ENCODE measurements at places on chromosomes 7 and 10. TPM values are rescaled to one million over a fixed set of nuclear protein-coding genes. Genes with fewer than 3 reads are reported as not detected.

Gene ENTPD1
- 32.2 TPM for total RNA-seq

Gene GPNMB
- 0.68 TPM for total RNA-seq

Gene MLXIPL
- total RNA-seq, result not detected

Gene EGFR
- 0.56 TPM for total RNA-seq

Gene H2BK1
- not detected for total RNA-seq

Gene SPACDR
- total RNA-seq, result 0.34 TPM

Gene FOXI2
- not detected for total RNA-seq

Gene VWA2
- not detected for total RNA-seq

DNA sequence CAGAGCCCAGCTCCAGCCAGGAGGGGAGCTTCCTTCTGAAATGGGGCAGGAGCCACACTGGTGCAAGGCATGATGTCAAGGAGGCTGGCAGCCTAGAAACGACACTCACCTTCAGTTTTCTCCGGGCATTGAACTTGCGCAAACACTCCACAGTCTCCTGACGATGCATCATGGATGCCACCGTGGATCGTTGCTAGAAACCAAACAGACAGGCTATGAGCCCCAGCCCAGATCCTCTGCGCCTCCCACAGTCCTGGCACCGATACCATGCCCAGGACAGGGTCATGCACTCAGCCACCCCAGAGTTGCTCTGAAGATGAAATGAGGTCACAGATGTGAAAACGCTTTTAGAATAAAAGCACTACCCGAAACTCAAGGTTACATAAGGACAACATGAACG, 31.0 kb upstream of the NDST2 start:
- no peak for DNase-seq

DNA sequence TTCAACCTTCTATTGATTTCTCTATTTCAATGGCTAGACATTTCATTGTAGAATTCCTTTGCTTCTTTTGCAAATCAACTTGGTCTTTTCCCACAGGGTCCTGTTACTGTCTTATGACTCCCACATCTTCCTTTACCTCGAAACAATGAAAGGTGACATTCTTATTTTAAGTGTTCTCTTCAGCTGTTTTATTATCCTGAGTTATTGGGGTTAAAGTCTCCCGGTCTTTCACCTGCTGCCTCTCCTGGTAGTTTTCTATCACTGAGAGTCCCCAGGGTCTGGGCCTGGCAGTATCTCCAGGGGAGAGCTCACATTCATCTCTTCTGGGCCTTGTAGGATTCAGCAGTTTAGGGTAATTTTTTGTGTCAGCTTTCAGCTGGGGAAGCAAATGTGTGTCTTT, 95.8 kb downstream of the HECW1 start:
- DNase-seq, result no peak

DNA sequence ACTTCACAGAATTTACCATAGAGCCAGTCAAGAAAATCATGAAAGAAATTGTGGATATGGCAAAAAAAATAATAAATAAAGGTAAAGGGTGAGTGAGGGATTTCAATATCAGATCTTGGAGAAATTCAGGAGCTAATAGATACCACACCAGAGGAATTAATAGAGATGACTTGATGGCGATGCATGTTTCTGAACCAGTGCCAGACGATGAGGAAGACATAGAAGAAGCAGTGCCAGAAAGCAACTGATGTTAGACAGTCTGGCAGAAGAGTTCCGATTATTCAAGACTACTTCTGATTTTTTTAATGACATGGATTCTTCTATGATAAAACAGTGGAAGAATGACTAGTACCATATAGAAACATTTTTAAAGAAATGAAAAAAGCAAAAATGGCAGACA, 314.7 kb downstream of the BICC1 start:
- DNase-seq, result no peak

DNA sequence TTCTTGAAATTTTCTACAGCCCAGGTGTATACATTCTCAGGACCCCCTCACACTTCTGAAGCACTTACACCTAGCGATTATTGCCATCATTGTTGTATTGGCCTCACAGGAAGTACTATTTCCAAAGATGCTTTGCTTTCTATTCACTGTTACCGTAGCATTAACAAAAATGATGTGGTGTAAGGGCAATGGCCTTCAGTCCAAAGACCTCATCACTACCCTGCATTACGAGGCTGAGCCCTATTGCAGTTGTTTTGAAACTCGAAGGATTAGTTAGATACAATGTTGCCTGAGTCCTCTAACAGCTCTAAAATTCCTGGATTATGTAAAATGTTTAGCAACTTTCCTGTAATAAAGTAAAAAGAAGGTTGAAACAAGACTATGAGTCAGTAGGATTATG, 2.9 kb downstream of the NRCAM start:
- no peak for DNase-seq

- DNase-seq, result no peak
Measured at GRCh38 chr7:70512144-70512543, 619.8 kb upstream of the GALNT17 start.

DNA sequence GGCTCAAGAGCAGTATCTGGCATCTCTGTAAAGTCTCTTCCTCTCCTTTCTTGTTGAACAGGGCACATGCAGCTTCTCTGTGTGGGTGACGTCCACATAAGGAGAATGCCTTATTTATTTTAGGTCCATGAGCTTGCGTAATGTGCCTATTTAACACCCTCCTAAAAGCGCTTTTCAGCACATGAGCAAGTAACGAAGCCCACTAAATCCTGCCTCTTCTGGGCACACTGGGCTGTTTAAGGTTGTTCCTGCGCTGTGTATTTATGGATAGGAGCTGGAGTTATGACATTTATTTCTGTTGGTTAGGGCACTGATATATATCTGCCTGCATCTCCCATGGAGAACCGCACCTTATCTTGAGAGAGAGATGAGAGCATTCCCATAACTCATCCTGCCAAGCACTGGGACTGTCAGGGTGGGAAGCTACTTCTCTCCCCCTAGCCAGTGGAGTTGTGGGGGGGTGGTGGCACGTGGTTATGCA, 76.1 kb downstream of the LRRC4 start:
- no peak for DNase-seq

Data from dermis blood vessel endothelial cell (primary cell).